ENCODE measurements at places on chromosomes 3 and 15.
A peak's percentile ranks its signal among the peaks of the same experiment; 100 is the strongest.

GRCh38 chr15:79339588-79340314, 28.8 kb downstream of the TMED3 start:
- peak; percentile 79 for DNase-seq

- no peak for DNase-seq
Observed at GRCh38 chr3:53192608-53193007, 31.6 kb downstream of the PRKCD start.

DNA sequence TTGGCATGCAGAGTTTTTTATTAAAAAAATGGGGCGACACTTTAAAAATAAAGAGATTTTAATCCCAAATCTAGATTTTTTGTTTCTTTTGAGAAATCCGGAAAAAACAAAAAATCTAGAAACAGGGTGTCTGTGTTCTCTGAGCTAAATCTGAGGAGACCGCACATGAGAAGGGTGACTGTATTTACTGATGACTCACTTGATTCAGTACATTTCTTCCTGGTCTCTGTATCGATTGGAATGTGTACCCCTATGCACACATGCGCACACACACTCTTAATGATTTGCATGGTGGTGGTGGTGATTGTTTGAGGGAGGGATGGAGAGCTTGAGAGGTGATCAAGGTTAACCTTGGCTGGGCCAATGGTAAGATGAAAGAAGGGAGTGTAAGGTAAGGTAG, 443.1 kb upstream of the THRB start:
- no peak for DNase-seq

GRCh38 chr3:34034840-34035239, 236.4 kb downstream of the PDCD6IP start:
- DNase-seq = no peak

DNA sequence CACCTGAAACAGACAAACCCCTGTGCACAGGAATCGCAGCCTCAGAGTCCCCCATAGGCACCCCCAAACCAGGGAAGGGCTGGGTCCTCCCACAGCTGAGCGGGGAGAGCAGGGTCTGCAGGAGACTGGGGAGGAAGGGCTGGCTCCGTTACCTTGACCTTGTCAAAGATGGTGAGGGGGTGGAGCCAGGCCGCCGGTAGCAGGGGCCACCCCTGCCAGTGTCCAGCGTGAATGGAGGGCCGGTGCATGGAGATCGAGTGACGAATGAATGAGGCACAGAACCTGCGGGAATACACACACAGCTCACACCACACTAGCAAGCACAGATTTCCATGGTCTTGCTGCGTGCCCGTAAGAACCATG, 102.2 kb downstream of the TMEM266 start:
- no peak for DNase-seq

DNA sequence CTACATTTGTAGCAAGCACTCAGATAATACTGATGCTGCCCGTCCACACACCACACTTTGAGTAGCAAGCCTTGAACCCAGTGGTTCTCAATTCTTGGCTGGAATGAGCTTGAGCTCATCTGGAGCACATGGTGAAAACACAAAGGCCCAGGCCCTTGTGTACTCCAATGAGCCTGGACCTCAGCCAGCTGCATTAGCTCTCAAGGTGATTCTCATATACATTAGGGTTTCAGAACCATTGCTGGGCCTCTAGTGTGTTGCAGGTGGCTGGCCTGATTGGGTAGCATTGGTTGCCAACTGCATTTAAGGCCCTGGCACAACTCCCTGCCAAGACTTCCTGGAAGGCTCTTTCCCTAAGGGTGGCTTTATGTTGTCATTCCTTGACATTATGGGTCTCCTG, 23.4 kb upstream of the ZFAND6 start:
- no peak for DNase-seq

- no peak for DNase-seq
Observed at GRCh38 chr3:20185331-20185678, 701 bp downstream of the SGO1 start.

DNA sequence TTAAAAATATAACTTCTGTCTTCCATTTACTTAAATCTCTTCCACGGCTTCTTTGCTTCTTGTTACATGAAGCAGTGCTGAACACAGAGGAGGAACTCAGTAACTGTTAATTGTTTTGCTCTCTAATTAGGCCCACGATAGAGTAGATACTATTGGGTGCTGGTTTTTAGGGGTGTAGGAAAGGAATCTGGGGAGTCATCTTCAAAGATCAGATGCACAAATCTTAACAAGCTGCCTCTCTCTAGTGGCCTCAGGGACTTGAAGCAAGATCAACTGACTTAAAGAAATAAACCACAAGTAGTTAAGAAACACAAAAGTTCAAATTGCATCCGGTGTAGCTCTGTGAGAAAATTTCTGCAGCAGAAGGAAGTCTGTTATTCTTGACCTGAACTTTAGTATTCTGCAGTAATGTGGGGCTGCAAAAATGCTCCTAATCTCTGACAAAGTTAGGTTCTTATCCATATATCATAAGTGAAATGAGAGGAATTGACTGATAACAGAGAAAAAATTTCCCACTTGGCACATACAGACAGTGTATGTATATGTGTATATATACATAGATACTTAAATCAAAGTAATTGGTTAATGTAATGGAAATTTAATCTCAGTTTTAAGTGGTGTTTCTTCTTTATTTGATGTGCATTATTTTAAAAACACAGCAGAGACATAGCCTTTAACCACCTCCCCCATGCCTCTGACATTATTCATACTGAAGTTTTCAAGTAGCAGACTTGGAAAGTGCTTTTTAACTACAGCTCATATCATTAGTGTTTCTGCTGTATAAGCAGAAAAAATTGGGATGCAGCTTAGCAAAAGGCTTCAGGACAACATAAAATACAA, 51.8 kb downstream of the CHST2 start:
- peak; percentile 61 for DNase-seq

GRCh38 chr15:43199945-43200488, 14.8 kb downstream of the CCNDBP1 start:
- no peak for DNase-seq

GRCh38 chr15:74060251-74060650, 22.1 kb downstream of the GOLGA6A start:
- no peak for DNase-seq

DNA sequence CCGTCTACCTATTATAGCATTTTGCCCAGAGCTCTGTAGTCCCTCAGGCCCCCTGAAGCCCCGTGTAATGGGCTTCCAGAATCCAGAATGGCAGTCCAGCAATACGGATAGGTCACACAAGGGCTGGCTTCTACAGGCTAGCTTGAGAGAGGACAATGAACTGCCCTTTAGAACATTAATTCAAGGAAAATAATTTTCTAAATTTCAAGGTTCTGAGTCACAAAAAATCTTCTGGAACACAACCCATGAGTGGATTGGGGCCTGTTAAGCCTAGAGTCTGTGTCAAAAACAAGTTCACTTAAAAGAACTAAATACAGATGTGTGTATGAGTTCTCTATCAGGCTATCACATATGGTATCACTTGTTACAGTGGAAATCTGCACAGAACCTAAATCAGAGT, 28.8 kb downstream of the DCP1A start:
- DNase-seq = no peak

- no peak for DNase-seq
Observed at GRCh38 chr3:137769322-137770065, 5.4 kb downstream of the SOX14 start.

- DNase-seq = no peak
Observed at GRCh38 chr15:85091990-85092389, 110.3 kb downstream of the PDE8A start.

DNA sequence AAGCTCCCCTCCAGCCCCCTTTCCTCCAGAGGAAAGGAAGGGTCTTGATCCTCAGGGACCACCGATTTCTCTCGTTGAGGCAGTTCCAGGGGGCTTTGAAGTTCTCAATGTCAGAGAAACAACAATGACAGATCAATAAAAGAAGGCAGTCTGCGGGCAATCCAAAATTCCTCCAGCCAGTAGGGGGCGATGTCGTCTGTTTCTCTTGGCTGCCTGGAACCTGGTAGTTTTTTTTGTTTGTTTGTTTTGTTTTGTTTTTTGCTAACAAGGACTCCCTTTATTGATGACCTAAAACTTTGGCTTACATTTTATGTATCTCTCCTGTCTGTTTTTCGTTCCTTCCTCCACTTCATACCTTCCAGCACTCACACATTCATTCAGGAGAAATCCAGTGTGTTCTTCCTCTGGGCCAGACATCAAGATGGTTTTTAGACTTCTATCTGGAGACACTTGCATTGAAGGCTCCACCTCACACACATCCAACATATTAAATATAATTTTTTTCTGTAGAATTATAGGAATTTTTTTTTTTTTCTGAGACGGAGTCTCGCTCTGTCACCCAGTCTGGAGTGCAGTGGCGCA, 276.6 kb downstream of the RPLP1 start:
- peak; percentile 64 for DNase-seq

- no peak for DNase-seq
Observed at GRCh38 chr3:120646771-120647432, 35.1 kb downstream of the HGD start.

DNA sequence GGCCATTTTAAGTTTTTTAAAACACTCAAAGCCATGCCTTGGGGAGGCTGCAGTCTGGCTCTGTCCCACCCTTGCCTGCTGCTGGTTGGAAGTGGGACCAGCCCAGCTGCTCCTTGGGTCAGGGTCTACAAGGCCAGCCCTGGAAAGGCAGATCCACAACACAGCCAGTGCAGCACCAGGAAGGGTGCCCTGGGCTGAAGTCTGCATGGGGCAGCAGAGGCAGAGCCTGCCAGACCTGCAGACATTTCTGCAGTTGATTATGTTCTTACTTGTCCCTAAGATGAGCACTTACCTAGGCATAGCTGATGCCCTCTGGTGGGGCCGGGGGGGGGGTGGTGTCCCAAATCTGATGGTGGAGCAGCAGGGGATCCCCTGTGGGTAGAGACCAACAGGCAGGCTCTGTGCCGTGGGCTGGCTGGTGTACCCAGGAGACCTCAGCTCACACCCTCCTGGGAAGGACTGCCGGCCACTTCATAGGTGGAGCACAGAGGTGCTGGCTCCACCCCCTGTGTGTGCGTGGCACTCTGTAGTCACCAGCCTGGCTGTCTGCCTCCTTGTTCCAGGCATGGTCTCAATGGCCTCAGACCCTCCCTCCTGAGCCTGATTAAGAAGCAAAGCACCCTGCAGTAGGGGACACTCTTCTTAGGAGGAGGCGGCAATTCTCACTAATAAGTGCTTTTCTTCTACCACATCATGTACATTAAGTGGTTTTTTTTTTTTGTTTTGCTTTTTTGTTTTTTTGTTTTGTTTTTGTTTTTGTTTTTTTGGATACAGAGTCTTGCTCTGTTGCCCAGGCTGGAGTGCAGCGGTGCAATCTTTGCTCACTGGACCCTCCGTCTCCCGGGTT, 97.4 kb upstream of the KLF13 start:
- no peak for DNase-seq

DNA sequence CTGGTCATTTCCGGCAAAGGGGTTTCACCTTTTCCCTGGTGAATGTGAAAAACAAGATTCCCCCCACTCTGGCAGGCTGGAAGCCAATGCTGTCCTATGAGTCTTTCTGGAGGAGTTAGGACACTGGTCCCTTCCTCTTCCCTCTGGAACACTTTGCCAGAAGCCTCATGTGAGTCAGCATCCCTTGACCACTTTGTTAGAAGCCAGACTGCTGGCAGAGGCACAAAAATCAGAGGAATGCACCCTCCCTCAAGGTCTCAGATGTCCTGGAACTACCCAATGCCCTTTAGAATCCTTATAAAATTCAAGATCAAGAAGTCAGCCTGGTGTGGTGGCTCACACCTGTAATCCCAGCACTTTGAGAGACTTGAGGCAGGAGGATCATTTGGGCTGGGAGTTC, 26.6 kb downstream of the ITGB5 start:
- DNase-seq = no peak

DNA sequence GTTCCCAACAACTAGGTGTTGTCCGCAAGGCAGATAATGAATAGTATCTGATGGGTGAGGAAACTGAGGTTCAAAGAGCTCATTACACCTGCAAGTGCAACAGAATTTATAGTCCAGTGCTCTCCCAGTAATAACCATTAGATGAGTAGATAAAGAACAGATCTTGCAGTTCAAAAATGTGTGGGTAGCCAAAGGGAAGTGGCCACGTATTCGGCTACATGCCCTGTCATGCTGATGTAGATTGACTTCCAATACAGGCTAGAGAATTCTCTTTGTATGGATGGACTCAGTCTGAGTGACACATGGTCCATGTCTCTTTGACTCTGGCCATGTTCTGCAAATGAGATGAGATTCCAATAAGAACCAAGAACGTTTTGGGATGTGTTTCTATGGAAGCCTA, 187.9 kb upstream of the LPP start:
- DNase-seq = no peak

- no peak for DNase-seq
Observed at GRCh38 chr3:160346511-160346910, 52.5 kb downstream of the IFT80 start.

DNA sequence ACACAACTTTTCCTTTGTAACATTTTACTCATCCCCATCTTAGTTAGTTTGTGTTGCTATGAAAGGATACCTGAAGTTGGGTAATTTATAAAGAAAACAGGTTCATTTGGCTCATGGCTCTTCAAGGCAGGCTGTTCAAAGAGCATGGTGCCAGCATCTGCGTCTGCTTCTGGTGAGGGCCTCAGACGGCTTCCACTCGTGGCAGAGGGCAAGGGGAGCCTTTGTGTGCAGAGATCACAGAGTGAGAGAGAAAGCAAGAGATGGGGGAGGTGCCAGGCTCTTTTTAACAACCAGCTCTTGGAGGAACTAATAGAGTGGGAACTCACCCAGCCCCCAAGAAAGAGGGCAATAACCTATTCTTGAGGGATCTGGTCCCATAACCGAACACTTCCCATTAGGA, 23.1 kb downstream of the PLA2G4F start:
- no peak for DNase-seq

GRCh38 chr15:86572368-86572841, 492.7 kb downstream of the AGBL1 start:
- DNase-seq = no peak

DNA sequence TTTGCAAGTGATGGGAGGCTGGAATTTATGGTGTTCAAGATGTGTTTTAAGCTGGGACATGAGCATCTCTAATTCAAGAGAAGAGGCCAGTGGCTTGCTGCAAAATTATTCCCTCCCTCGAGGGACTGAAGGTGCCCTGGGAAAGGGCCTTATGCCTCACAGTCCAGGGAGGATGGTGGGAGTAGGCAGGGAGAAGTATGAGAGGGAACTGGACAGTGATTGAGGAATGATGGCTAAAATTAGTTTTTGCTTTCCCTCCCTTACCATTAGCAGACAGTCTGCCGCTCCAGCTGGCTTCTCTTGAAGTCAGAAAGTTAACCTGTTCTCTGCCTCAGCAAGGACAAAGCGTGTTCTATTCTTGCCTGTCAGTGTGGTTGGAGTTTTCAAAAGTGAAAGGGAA, 139.8 kb upstream of the SEMA6D start:
- DNase-seq = no peak

Data from KBM-7 (cell line).